ENCODE measurements at places on chromosomes 11 and 22.
A peak's percentile ranks its signal among the peaks of the same experiment; 100 is the strongest.

DNA sequence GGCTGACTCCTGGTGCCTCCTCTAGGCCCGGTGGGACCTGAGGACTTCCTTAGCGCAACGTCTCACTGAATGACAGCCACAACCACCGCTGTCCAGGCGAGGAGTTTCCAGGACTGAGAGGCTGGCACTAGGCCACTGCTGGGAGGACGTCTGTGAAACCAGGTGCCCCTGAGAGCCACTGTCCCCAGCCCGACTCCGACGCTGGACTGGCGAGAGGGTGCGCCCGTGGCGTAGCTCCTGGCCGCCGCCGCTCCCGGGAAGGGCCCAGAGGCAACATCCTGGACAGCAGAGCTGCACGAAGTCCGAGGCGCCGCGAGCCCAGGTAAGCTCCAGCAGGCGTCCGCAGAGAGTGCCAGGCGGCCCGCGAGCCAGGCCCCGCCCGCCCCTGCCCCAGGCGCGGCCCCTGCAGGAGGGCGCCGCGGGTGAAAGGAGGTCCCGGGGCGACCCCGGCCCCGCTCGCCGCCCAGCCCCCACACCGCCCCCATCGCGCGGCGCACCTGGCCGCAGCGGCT, 525 bp downstream of the DGCR2 start:
- no peak for DNase-seq

DNA sequence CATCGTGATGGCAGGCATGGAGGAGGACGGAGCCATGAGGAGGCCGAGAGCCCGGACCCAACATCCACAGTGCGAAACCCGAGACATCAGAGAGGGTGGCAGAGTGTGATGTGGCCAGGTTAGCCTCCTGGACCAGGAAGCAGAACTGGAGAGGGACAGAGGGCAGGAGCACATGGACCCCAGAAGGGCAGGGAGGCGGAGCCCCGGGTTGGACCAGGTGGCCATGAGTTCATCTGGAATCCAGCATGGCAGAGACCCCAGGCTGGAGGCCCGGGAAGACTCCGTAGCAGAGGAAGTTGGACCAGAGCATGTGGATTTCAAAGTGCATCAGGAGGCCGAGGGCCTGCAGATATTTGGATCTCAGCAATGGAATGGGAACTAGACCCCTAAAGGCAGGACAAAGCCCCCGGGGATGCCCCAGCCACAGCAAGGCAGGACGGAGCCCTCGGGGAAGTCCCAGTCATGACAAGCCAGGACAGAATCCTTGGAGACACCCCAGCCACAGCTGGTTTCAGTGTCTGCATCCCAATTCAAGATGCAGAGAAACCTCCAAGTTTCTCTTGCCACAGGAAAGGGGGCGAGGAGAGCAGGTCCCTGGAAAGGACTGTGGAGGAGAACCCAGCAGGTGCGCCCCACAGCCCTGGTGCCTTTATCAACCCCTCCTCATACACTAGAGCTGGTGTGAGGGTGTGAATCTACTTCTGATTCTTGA, 1393.4 kb downstream of the BRD1 start:
- DNase-seq, result no peak

GRCh38 chr22:29879753-29880152, 3.2 kb upstream of the MTMR3 start:
- DNase-seq, result no peak

- no peak for DNase-seq
These were observed 23.9 kb upstream of the PDGFB start for GRCh38 chr22:39268645-39269044.

GRCh38 chr11:65491614-65492386, 7.0 kb upstream of the MALAT1 start:
- peak; percentile 90 for DNase-seq

DNA sequence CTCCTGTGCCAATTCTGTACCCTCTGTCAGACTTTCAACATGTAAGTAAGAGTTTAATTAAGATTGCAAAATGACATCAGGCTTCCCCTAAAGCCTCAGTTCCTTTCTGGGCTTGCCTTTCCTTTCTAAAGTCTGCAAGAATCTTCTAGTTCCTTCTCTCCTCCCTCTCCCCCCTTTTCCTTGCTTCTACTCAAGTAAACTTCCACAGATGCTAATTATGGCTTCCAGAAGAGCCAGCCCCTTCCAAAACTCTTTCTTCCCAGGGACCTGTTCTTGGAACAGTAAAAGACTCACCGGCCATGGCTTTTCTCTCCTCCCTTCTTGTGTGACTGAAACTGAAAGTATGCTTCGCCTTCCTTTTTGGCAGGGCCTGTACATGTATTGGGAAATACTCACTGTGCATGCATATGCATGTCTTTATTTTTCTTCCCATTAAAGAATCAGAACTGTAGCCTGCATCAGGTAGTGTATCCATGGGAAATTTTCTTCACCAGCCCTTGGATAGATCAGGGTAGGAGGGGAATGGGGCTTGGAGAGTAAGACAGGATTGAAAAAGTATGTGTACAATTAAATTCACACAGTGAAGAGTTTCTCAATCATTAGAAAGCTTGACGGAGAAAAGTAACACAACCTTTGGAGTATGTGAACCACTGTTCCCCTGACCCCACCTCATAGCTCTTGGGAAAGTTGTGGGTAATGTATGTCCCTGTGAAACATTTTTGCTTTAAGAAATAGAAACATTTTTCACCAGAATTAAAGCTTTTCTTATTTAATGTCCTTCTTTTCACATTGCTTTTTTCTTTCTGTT, at the start of gene CASP1:
CASP1 (minus strand) TSS at position 332 of the 808 bp plus-strand sequence; CDS start at position 301, 31 bp downstream.
- no peak for DNase-seq

- DNase-seq, result no peak
These were observed 43.5 kb downstream of the SYTL2 start for GRCh38 chr11:85767246-85767945.
